NCI-H1694 (cell line): ENCODE measurements at places on chromosomes 7 and 10.

DNA sequence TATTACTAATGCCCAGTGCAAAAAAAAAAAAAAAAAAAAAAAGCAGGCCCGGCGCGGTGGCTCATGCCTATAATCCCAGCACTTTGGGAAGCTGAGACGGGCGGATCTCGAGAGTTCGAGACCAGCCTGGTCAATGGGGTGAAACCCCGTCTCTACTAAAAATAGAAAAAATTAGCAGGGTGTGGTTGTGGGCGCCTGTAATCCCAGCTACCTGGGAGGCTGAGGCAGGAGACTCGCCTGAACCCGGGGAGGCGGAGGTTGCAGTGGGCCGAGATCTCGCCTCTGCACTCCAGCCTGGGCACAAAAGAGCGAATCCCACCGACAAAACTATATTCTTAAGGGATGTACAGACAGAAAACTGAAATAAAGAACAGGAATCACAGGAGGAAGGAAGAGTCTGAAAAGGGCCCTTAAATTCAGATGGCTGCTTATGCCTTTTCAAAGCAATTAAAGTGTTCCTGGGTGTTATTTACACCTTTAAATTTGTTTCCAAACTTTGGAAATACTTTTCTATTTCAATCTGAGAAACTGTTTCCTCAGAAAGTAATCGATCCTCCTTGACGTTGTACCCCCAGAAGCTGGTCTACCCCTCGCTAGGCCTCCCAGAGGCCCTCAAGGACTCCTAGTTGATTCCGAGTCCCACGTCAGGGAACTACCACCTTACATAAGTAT lies 2.0 kb upstream of the KMT2E start:
- no peak for DNase-seq

GRCh38 chr10:18456984-18457383 lies 194.4 kb downstream of the NSUN6 start:
- DNase-seq, result no peak

- DNase-seq, result no peak
Observed at GRCh38 chr10:4390219-4390618, 435.8 kb upstream of the AKR1E2 start.

GRCh38 chr10:118790058-118790457 lies 35.3 kb upstream of the CACUL1 start:
- DNase-seq, result no peak

DNA sequence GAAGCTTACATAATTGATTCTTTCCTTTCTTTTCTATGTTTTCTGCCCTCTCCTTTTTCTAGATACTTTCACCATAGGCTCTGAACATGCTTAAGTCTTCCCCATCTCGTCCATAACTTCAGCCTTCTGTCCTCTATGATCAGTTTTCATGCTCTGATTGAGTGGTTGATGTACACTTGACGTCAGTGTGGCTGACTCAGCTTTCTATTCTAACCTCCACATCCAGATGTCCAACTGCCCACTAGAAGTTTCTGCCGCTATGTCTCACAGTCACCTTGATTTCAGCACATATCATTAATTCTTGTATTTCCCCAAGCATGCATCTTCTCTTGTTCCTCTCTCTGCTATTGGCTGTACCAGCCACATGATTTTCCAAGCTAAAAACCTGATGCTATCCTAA lies 15.0 kb downstream of the CDK14 start:
- no peak for DNase-seq

- no peak for DNase-seq
Observed at GRCh38 chr7:100190048-100190711, 12.5 kb downstream of the STAG3 start.

DNA sequence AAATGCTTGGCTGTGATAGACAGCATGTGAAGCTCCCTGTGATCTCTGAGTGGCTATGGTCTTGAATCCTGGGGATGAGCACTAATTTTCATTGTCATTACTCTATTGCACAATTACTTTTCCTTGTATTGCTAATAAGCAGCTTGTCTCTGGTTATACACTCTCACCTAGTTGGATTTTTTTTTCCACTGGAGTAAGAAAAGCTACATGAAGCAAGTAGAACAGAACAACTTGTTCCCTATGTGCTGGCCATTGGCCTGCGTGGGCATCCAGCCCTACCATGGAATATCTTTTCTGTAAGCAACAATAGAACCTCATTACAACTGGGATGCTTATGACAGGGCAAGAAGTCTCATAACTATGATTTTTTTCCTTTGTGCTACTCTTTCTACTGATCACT lies 807.4 kb downstream of the TNS3 start:
- DNase-seq, result no peak

DNA sequence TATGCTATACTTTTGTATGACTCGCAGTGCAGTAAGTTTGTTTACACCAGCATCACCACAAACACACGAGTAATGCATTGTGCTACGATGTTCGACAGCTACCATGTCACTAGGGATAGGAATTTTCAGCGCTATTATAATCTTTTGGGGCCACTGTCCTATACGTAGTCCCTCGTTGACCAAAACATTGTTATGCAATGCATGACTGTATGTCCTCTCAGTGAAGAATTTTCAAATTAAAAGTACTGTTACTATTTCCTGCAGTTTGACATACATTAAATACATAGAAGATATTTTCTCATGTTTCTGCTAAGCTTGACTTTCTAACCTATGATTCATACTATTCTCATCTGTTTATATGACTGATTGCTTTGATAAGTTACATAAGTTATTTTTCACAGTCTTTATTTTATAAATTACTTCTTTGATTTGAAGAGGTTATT lies 203.6 kb downstream of the VTI1A start:
- DNase-seq, result no peak

DNA sequence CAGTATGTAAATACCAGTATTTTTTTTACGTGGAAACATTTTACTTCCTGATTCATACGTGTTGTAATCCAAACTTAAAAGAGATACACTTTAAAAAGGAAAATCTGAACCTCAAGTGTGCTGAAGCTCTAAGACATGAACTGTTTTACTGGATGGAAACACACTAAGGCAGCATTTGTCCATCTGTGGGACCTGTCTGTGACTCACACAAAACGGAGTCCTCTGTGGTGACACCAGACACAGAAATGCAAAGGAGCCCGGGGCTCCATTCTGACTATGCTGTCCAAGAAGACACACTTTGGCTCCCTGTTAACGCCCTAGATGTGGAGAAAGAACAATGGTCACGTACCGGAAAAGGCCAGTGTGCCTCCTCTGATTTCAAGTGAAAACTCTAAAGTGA lies 23.9 kb downstream of the RNF133 start:
- DNase-seq, result no peak

DNA sequence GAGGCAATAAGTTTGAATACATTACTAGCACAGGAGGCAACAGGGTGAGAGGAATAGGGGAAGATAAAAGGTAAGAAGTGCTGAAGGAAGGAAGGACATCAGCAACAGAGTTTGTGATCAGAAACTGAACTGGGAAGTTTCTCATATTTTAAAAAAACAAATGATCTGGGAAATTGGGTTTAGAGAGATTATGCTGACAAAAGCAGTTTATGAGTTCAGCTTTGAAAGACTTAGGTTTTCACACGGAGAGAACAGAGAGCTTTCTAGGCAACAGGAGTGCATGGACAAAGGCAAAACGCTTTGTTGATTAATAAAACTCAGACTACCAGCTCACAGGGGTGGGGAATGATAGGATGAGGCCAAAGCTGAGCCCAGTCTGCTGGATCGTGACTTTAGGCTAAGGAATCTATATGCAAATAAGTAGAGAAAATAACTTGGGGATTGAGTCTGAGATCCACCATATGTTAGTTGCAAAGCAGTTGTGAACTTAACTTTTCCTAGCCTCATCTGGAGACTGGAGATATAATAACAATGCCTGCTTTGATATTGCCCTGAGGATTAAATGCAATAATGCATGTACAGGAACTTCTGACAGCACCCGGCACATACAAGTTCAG lies 4.2 kb downstream of the OSBPL3 start:
- no peak for DNase-seq

DNA sequence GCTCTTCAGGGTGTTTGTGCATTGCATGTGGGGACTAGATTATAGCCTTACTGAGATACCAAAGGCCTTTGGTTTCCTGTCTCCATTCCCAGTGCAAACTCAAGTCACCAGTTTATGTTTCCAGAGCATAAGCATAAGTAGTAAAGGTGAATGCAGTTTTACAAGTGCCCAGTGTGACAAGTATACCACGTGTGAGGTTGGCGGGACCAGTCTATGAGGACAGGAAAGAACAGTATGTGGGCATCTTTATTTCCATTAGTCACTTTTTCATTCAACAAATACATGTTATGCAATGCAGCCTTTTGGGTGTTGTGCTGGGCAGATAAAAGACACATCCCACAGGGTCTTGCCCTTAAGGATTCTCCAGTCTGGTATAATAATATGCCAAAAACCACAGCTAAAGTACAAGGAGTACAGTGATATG lies 146.5 kb downstream of the ARID5B start:
- no peak for DNase-seq

- DNase-seq, result no peak
Observed at GRCh38 chr7:156640949-156641485, 443 bp downstream of the RNF32 start.

DNA sequence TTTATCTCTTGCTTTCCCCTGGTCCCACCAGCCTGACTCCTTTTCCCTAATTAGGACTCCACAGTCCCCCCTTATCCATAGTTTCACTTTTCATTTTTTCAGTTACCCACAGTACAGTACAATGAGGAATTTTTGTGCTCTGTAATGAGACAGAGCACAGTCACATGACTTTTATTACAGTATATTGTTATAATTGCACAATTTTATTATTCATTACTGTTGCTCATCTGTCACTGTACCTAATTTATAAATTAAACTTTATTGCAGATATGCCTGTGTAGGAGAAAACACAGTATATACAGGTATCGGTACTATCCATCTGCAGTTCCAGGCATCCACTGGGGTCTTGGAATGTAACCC lies 125.4 kb downstream of the KCNMA1 start:
- DNase-seq, result no peak

DNA sequence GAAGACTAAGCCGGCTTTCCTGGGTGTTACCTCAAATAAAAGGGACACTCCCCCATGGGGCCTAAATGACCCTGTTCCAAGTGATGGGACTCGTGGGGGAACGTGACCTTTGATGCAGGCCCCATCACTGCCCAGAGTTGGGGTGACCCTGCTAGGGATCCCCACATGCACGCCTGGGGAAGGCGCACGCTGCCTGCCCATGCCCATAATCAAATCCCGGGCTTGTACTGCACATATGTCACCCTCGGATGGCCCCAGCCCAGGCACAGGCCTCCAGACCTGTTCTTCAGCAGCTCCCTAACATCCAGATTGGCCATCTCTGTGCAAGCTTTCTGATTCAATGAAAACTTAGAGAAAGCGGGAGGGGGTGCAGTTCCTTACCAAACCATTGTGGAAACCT lies 14.7 kb downstream of the EBF3 start:
- DNase-seq, result no peak

DNA sequence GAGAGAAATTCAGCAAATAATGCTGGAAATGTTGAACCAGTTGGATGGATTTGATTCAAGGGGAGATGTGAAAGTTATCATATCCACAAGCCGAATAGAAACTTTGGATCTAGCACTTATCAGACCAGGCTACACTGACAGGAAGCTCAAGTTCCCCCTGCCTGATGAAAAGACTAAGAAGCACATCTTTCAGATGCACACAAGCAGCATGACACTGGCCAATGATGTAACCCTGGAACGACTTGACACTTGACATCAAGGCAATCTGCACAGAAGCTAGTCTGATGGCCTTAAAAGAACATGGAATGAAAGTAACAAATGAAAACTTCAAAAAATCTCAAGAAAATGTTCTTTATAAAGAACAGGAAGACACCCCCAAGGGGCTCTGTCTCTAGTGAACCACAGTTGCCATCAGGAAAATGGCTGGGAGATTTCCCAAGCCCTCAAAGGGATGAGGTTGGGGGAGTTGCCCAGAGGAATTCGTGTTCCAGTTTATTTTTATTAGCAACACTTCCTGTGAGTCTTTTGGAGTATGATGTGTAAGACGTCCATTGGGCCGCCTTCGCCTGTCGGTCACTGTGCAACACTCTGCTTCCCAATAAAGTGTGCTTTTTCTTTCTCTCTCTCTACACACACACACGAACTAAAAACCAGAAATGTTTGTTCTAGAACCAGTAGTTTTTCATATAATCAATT lies 200.0 kb downstream of the HIBADH start:
- DNase-seq, result no peak

- no peak for DNase-seq
Observed at GRCh38 chr10:69456880-69457693, 5.8 kb downstream of the TSPAN15 start.

DNA sequence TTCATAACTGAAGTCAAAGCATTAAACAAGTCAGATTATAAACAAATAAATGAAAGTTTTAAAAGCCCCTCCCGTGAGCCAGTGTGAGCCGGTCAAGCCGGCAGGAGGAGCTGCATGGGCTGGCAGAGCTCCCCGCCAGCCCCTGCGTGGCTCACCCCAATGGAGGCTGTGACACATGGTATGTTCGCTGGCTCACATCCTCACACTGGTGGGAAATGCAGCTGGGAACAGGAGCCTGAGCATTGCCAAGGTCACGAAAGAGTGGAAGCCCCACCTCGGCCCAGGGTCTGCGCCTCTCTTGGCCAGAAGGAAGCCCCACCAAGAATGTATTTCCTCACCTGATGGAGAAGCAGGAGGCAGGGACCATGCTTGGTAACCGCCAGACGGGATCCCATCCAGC lies 261.7 kb upstream of the TCERG1L start:
- DNase-seq, result no peak

GRCh38 chr10:122499012-122499411 lies 37.7 kb downstream of the HTRA1 start:
- no peak for DNase-seq

GRCh38 chr10:21260066-21260465 lies 265.4 kb downstream of the SKIDA1 start:
- DNase-seq, result no peak

DNA sequence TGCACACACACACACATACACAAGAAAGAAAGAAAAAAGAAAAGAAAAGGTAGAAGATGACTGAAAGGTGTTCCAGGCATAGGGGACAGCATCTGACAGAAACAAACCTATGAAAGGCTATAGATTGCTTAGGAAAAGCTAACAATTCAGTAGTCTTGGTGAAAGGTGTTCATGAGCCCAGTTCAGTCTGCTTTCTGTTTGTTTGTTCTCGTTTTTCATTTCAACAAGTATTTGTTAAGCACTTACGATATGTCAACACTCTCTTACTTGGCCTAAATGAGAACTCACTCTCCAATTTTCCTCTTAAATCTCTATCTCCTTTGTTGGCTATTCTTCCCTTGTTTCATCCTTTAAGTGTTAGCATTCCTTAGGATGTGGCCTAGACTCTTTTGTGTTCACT lies 133.2 kb downstream of the GRM8 start:
- DNase-seq, result no peak

DNA sequence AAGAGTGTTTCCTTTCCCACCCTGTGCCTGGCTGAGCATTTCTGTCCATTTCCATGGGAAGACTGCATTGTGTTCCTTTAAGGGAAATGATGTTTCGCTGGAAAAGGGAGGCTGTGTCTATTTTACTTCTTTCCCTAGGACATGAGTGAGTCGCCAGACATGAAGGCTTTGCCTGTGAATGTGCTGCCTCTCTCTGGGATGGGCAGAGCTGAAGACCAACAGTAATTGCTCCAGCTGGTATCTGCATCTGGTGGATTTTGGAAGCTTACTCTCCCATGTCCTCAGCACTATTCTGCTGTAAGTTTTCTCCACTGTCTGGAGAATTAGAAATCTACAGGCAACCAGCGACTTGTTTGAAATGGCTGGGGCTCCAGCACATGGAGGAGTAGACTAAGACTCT lies 264.6 kb upstream of the BMPER start:
- peak; percentile 19 for DNase-seq

- DNase-seq, result no peak
Observed at GRCh38 chr10:72089618-72090017, 1.3 kb upstream of the SPOCK2 start.
